ENCODE measurements at places on chromosomes 3 and 15.

DNA sequence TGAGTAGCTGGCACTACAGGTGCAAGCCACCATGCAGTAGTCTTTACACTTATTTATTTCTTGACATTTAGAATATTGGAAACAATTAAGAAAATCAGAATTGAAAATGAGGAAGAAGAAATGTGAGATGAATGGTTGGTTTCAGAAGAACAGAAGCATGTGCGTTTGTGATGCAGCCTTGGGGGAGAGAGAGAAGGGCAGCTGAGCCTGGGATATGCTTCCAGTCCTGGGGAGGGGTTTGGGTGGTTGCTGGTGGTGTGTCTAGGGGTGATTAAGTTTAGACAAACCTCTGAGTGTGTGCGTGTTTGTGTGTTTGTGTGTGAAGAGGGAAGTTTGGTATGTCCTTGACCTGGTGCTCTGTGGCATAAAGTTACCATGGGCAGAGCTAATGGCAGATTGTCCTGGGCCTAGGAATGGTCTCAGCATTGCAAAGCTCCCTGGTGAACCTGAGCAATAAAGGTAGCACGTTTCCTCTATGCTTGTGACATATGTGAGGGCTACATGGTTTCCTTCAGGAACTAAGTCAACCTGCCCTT, 35.6 kb downstream of the CTSH start:
- no peak for DNase-seq

- no peak for DNase-seq
Measured at GRCh38 chr3:141769221-141769894, 6.2 kb downstream of the GRK7 start.

DNA sequence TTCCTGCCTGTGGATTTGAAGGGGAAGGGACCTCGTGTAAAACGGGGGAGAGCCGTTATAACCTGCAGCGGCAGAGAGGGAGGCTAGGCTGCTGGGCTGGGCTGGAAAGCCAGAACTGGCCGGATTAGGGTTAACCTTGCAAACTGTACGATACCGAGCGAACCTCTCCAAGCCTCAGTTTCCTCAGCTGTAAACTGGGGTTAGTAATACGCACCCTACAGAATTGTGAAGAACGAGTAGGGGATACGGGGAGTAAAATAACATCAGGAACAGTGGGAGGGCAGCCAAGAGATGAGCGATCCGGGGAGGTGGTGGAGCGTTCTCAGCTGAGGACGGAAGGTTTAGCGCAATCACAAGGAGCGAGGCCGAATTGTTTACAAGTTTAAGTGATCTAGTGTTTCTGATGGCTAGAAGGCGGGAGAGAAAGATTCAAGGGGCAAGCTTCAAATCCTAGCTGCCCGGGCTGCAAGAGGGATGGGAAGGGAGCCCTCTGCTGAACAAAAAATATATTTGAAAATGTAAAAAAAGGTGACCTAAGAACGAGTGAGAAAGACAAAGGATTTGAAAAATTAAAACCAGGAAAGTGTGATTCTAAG, 768 bp upstream of the SEMA5B start:
- DNase-seq, result no peak

- no peak for DNase-seq
Measured at GRCh38 chr3:114566767-114567166, 272.9 kb downstream of the TIGIT start.

- no peak for DNase-seq
Measured at GRCh38 chr15:58608711-58609110, 140.8 kb downstream of the ADAM10 start.

DNA sequence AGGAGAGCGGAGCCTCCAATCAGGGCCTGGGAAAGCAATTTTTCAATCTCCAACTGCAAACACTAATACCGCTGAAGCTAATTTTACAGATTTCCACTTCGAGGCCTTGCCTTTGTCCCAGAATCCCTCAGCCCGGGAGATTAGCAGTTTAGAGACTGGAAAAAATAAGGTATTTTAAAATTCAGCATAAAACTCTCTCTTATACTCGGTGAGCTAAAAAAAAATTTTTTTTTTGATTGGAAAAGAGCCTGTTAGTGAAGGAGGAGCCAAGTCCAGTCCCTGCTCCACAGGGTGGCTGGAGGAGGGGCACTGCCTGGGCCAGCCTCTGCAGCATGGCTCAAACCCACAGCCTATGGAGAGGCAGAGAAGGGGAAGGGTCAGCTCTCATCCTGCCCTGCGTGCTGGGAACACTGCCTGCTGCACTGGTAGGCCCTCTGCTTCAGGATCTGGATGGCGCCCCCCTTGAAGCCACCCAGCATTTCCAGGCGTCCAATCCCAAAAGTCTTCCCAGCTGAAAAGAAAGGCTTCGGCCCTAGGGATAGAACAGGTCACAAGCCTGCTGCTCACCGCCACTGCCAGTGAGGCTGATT, 48.9 kb downstream of the CACNA2D2 start:
- no peak for DNase-seq

- no peak for DNase-seq
Measured at GRCh38 chr3:155064920-155065319, 15.2 kb upstream of the MME start.

GRCh38 chr15:99994849-99995248, 261.6 kb upstream of the LYSMD4 start:
- DNase-seq, result no peak

DNA sequence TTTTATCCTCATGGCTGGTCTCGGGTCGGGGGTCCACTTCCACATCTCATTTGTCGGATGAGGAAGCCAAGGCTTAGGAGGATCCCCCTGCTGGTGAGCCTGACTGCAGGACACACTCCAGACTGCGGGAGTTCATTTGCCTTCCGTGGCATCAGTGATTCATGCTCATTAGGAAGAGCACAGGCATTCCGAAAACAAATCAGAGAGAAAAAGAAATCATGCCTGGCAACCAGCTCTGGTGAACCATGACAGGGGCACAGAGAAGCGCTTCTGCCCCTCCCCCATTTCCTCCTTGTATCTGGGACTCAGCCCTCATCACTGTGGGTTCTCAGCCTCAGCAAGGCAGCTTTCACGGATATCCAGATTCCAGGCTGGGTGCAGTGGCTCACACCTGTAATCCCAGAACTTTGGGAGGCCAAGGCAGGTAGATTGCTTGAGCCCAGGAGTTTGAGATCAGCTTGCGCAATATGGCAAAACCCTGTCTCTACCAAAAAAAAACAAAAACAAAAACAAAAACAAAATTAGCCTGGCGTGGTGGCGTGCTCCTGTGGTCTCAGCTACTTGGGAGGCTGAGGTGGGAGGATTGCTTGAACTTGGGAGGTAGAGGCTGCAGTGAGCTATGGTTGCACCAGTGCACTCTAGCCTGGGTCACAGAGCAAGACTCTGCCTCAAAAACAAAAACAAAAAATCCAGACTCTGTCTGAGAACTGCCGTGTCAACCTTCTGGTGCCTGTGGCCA, 28.4 kb downstream of the IRAK2 start:
- DNase-seq, result peak; percentile 37

DNA sequence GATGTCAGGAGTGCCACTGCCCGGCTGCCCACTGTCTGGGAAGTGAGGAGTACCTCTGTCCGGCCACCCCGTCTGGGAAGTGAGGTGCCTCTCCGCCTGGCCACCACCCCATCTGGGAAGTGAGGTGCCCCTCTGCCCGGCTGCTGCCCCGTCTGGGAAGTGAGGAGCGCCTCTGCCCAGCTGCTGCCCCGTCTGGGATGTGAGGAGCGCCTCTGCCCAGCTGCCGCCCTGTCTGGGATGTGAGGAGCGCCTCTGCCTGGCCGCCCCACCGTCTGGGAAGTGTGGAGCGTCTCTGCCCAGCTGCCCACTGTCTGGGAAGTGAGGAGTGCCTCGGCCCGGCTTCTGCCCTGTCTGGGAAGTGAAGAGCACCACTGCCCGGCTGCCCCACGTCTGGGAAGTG, 3.3 kb downstream of the COX17 start:
- no peak for DNase-seq

All from stimulated activated CD4-positive, alpha-beta T cell treated with anti-CD3 and anti-CD28 coated beads, TNF-alpha, amount 100 ng/mL, for 24 hours (primary cell).